Melanocyte of skin (primary cell): ENCODE measurements at places on chromosomes 1 and 21. TPM values are rescaled to one million over a fixed set of nuclear protein-coding genes. Genes with fewer than 3 reads are reported as not detected.

Gene CRYBG2
- under 0.01 TPM in 1 of 2 replicates, not detected in the other for total RNA-seq

Gene SRP9
- total RNA-seq: 187 and 245 TPM in 2 replicates

Gene CNKSR1
- total RNA-seq: 0.33 and 1.2 TPM in 2 replicates

Gene FALEC
- not detected in 2 replicates for total RNA-seq

Gene KCNT2
- total RNA-seq: not detected in 2 replicates

Gene RUNX3
- total RNA-seq: 17.3 and 26.6 TPM in 2 replicates

Gene QSOX1
- 42.7 and 52.7 TPM in 2 replicates for total RNA-seq

Gene HP1BP3
- total RNA-seq: 210 and 286 TPM in 2 replicates

Gene SERPINC1
- 0.15 and 0.33 TPM in 2 replicates for total RNA-seq

Gene PCSK9
- 1.7 and 2.2 TPM in 2 replicates for total RNA-seq

Gene RGS2
- 5.1 and 14.5 TPM in 2 replicates for total RNA-seq

Gene CRNN
- total RNA-seq: not detected in 2 replicates

Gene CYP4Z1
- total RNA-seq: not detected in 2 replicates

Gene FMO1
- not detected in 2 replicates for total RNA-seq

Gene TATDN3
- total RNA-seq: 13.7 and 23.3 TPM in 2 replicates

Gene PPIAL4G
- not detected in 2 replicates for total RNA-seq
